ENCODE measurements at places on chromosomes 6 and 20.

DNA sequence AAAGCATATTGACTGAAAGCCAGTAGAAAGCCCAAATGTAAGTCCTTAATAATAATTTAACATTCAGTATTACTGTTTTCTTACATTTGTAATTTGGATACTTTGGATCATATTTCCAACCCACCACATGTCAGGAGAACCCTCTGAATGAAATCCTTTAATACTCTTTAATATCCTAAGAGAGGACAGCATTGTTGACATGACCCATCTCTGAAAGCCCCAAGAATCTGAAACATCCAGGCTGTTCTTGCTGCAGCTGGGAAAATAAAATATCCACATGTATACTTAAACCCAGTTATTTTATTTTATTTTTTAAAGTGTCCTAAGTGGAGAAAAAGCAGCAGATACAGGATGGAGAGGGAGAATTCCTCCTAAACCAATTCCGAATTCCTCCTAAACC, 130.8 kb upstream of the RIPOR2 start:
- DNase-seq: no peak

- no peak for DNase-seq
Measured at GRCh38 chr6:16471910-16472297, 233.5 kb downstream of the GMPR start.

DNA sequence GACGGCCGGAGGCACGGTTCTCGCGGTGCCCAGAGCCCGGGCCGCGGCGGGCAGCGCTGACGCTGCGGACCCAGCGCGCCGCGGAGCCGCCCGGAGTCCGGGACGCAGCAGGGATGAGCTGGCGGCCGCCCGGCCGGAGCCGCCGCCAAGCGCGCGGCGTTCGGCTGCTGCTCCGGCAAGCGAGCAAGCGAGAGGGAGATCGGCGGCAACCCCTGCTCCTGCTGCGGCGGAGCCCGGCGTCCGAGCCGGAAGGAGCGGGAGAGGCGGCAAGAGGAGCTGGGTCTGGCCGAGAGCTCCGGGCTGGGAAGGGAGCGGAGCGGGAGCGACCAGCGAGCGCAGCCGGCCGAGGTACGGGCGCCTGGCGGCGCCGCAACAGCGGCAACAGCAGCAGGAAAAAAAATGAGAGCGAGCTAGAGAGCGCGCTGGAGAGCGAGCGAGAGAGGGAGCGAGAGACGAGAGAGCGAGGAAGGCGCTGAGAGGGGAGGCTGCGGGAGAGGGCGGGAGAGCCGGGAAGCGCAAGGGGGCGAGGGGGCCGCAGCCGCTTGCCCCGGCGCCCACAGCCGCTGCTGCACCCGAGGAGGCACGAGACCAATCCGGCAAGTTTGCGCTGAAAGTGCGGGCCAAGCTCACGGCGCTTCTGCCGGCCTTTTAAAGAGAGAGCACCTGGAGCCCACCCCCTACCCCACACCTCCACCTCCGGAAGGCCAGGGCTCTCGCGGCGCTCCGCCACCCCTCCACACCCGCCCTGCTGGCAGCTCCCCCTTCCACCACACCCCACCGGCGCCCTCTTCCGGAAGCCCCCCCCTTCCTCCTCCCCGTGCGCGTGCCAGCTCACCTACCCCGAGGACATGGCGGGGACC, 496 bp downstream of the GRM4 start:
- no peak for DNase-seq

DNA sequence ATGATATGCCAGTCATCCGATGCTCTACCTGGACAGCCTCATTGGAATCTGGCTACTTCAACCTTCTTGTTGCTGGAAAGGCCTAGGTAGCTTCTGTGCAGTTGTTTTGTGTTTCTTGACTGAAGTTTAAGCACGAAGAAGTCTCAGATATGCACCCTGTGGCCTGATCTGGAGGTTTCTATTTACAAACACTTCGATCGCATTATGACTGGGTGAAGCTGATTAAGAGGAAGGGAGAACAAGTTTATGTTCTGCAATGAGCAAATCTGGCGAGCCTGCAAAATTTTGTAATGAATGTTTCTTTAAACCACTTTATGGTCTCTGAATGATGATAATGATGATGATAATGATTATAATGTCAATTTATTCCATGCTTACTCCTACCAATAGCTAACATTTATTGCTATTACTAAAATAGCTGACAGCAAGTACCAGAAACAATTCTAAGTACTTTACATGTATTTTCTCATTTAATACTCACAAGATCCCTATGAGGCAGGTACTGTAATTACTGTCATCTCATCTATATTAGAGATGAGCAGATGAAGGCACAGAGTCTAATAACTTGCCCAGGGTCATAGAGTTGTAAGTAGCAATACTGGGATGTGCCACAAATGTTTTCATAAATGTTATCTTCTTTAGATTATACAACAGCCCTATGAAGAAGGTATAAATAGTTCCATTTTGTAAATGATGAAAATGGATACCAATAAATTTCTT, 126.1 kb upstream of the UST start:
- DNase-seq: no peak

GRCh38 chr6:163099621-163100171, 314.8 kb upstream of the QKI start:
- DNase-seq: no peak

DNA sequence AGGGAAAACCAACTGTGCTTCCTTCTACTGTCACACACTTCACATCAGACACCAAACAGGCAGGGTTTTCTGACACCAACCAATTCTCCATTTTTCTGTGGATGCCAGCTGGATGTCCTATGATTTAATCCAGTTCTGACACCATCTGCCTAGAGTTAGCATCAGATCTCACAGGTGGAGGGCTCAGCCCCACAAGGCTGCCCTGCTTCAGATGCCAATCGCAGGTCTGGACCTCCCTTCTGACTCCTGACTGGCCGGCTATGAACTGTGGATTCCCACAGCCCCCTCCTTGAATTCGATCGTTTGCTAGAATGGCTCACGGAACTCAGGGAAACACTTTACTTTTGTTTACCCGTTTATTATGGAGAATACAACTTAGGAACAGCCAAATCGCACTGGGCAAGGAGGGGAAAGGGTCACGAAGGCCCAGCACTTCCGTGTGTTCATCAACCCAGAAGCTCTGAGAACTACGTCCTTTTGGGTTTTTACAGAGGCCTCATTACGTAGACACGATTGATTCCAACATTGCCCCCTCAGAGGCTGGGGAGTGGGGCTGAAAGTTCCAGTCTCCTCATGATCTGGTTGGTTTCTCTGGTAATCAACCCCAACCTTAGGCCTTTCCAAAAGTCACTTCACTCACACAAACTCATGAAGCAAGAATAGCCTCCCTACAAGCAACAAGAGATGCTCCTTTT, 25.4 kb upstream of the MAS1 start:
- peak; percentile 17 for DNase-seq

GRCh38 chr20:20894280-20894679, 181.8 kb upstream of the RALGAPA2 start:
- no peak for DNase-seq

GRCh38 chr6:130365166-130366106, at the start of gene TMEM200A:
Gene TMEM200A (plus strand): TSS chr6:130366017. CDS start chr6:130440423, 74,406 bp downstream.
- DNase-seq: no peak

DNA sequence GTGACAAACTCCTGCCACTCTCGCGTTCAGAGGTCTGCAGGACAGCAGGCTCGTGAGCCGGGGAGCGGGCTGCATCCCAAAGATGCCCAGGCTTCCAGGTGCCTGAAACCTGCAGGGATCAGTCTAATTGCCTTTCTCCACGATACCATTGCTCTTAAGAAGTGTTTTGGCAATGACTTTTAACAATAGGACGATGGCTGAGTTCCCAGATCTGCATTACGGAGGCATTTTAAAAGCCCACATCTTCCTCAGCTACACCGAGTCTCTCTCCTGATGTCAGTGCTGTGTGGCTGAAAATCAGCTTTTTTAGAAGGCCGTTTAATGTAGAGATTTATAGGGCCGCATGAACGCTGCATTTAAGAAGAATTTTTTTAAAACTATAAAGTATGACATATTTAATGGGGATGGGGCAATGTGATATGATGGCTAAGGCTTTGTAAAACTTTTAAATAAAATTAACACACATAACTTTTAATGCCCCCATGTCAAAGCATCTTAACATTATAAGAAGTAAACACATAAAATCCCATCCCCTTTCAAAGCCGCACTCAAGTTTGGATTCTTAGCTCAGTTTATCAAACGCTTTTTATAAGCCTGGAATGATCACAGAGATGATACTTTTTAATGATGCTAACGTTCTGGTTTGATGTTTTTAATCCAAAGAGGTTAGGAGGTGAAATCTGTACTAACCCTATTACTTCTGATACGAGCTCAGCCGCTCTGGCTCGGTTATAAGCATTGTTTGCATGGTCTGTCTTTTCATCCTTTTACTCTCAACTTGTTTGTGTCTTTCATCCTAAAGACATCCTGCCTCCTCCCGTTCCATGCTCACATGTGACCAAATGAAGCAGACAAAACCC, 386.0 kb downstream of the SMOC2 start:
- no peak for DNase-seq

DNA sequence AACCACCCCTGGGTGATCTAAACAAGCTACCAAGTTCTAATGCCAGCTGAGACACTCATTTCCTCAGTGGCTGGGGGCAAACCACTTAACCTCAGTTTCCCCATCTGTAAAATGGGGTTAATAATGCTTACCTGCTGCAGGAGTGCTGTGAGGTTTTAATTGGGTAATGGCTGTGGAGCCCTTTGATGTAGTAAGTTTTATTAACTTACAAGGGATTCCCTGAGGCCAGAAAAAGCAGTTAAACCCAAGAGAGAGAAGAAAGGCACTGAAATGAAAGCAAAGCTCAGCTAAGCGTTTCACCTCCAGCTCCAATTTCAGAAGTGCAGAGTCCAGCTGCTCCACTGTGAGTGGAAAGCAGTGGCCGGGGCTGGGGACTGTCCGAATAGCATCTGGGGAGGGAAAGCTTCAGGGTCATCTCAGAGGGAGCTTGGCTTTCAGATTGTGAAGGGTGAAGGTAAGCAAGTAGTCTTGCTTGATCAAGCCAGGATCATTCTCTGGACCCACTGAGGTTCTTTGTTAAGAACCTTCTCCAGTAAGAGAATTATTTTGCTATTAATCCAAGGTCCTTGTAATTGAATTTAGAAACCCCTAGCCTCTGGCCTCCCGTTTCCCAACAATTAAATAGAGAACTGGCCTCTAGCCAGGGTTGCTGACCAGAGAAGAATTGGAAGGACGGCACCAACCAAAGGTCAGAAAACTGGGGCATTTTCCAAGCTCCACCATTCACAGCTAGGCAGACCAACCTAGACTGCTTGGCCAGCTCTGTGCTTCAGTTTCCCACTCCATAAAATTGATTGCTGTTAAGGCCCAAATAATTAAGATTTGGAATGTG, 20.9 kb upstream of the TCP11 start:
- DNase-seq: no peak

DNA sequence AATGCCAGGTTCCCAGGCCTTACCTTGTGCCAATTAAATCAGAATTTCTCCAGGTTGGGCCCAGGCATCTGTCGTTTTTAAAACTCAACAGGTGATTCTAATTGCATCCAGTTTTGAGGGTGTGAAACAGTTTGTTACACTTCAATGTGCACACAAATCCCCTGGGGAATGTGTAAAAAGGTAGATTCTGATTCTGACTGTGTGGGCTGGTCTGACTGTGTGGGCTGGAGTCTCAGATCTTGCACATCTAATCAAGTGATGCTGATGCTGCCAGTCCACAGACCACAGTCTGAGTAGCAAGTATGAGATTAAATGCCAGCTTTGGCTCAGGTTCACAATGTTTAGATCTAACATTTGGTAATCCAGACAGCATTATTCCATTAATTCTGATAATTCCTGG, 12.5 kb upstream of the ETV7 start:
- no peak for DNase-seq

GRCh38 chr20:47740121-47740861, 45.0 kb downstream of the SULF2 start:
- DNase-seq: no peak

- DNase-seq: no peak
Measured at GRCh38 chr6:137044366-137045221, at the start of gene IL20RA. Gene IL20RA (minus strand): TSS chr6:137044965. CDS start chr6:137044728, 237 bp downstream.

GRCh38 chr6:38713812-38714211, 1.3 kb upstream of the DNAH8 start:
- no peak for DNase-seq

- no peak for DNase-seq
Measured at GRCh38 chr20:16810216-16810615, 62.1 kb downstream of the OTOR start.

DNA sequence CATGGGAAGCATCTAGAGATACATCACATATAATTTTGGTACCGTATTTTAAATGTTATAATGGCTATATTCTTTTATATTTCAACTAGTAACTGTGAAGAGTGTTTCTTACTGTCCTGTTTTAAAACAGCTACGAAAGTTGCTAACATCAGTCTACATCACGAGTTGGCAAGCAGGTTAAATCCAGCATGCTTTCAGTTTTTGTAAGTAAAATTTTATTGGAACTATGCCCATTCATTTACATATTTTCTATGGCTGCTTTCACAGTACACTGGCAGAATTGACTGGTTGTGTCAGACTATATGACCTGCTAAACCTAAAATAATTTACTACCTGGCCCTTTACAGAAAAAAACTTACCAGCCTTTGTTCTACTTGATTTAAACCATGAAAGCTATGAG, 478.1 kb downstream of the PHF3 start:
- no peak for DNase-seq

DNA sequence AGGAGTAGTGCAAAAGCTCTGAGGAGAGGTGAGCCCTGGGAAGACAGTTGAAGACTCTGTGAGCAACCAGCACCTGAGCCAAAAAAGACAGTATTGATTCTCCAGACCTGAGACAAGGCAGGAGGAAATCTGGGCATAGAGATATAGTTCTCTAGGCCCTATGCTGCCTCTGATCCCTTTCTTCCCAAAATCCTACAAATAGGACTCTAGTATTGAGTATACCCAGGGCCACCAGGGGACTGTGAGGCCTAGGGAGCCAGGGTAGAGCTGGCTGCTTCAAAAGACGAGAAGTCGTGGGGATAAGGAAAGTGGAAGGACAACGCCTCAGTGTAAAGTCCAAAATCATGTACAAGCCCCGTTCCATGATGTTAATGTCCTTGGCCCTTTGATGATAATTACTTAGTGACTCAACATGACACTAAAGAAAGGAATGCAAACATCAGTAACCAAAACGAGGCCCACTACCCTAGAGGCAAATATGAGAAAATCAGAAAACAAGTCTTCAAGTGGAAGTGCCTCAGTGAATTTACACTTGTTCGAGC, 197.3 kb upstream of the PROKR2 start:
- no peak for DNase-seq

GRCh38 chr6:158630938-158631616, 13.5 kb downstream of the DYNLT1 start:
- DNase-seq: no peak

- DNase-seq: no peak
Measured at GRCh38 chr20:1465470-1466210, 1.0 kb downstream of the NSFL1C start.

DNA sequence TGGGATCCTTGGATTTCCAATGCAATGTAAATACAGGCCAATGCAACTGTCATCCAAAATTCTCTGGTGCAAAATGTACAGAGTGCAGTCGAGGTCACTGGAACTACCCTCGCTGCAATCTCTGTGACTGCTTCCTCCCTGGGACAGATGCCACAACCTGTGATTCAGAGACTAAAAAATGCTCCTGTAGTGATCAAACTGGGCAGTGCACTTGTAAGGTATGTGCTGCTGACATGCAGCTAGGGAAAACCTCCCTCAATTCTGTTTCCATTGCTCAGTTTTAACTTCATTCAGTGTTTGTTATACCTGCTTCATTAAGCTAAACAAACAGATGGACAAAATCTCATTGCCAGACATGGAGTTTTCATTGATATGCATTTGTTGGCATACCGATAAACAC, 397.1 kb downstream of the ARHGAP18 start:
- DNase-seq: peak; percentile 16

GRCh38 chr20:3685341-3685740, 3.5 kb upstream of the ADAM33 start:
- DNase-seq: no peak

- DNase-seq: no peak
Measured at GRCh38 chr20:46206025-46206424, 87.9 kb downstream of the CD40 start.

Measured in NCI-H1694 (cell line).